Erythroblast (primary cell): ENCODE measurements at places on chromosomes 7 and 10.

DNA sequence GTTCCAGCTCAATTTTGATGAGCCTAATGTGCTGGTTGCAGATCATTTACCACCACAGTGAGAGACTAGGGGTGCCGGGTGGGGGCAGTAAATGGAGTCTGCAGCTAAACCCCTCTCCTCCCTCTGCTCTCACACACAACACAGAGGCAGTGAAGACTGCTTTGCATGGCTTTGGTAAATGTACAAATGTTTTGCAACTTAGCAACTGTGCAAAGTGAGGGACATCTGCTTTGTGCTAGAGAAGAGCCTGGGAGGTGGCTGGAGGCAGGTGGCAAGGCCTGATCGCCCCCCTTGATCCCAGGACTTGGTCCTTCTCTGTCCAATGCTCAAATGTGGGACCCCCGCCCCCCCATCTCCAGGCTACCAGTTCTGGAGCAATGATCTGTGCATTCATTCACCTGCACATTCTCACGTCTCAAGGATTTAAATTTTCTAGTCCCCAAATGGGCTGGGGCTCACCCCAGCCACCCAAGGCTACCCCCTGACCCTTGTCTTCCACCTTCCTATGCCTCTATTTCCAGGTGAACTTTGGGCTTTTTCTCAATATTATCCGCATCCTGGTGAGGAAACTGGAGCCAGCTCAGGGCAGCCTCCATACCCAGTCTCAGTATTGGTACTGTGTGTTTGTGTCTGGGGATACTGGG is 11.6 kb downstream of the GHRHR start:
- DNase-seq: no peak

- no peak for DNase-seq
These were observed 43.8 kb downstream of the LRRC18 start for GRCh38 chr10:48895803-48896195.

GRCh38 chr10:71082960-71083715 is 129.2 kb upstream of the UNC5B start:
- DNase-seq: no peak

DNA sequence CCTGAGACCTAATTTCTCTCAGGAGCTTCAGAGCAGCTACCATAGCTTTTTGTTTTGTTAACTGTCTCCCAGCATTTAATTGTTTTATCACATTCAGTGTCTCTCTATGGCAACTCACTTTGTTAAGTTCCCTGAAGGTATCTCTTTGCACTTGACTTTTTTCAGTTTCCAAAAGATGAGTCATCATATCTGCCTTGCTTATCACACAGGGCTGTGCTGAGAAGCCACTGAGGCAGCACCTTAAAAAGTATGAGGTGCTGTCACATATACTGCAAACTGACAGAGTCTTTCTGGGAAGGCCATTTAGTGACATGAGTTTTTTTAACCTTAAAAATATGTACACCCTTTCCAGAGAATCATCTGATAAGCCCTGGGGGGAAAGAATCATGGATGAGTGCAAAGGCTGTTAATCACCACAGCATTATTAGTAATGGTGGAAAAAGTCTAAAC is 56.8 kb downstream of the PPP1R3C start:
- no peak for DNase-seq

DNA sequence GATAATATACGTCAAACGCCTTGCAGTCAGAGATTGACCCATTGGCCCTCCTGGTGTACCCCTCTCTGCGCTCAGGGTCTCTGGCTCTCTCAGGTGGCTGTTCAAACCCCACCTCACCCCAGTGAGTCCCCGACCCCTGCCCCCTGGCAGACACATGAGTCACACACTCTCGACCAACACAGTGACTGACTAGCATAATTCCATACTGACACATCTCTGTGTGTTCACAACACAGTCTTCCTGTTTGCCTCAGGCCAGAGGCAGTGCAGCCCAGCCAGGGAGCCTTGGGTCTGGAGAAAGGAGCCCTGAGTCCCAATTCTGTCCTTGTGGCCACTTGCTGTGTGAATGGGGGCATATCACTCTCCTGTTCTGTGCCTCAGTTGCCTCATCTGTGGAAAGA is 40.1 kb downstream of the PALD1 start:
- no peak for DNase-seq

DNA sequence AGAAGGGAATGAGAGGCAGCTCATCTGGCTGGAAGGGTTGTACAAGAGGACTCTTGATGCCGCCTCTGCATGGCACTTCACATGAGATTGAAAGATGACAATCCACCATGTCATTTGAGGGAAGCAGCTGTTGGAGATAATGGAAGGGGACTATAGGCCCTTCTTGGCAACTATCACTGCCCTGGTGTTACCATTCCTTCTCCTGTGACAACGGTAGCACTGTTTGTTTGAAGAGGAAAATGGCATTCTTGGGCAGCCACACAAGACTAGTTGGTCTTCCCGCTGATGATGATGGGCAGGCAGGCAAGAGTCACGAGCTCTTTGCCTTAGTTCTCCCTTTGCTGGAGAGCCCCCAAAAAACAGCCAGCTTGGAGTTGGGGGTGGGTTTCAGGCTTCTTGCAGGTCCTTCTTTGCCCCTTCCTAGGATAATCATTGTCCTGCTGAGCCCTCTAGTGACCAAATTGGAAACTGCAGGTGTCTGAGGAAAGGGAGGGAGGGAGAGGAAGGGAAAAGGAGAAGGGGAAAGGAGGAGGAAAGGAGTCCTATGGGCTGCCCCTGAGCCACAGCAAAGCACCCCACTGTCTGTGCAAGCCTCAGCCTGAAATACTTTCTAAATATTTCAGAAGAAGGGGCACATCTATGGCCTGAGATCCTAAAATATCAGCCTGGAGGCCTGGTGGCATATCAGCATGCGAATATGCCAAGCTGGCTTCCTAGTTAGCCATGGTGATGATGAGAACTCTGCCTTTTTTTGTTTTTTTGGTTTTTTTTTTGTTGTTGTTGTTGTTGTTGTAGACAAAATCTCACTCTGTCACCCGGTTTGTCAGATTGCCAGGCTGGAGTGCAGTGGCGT is 165.6 kb upstream of the KMT2E start:
- peak; percentile 56 for DNase-seq

- no peak for DNase-seq
These were observed 19.9 kb upstream of the ZNF138 start for GRCh38 chr7:64774204-64774842.

DNA sequence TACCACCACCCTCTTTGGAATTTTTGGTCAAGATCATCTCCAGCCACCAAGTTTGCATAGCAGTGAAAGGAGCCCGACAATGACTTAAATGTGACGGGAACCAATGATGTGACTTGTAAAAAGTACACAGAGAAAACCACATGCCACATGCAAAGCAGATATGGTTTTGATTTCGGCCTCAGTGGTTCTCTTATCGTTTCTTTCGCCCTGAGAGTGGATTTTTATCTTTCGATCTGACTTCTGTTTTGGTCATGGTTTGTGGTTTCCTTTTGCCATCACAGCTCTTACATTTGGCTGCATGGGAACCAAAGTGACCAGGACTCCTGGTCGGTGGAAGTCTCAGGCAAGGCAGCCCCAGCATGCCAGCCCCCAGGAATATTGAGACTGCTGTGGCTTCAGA is 31.5 kb downstream of the TCF7L2 start:
- no peak for DNase-seq

GRCh38 chr7:111329367-111330234 is 232.7 kb downstream of the IMMP2L start:
- DNase-seq: no peak

DNA sequence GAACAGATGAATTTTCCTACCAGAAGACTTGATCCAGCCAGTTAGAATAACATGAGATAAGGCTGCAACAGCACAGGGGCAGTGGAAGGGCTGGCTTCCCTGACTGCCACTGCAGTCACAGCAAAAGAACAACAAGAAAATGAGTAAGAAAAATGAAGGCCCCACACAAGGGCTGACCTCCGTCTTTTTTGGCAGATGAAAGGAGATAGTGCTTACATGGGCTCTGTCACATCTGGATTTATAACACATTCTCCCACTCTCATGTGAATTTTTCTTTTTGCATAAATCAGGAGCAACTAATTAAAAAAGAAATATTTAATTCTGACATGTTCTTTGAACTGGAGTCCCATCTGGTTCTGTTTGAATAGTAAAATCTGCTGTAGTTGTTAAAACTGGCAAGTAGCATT is 99.6 kb downstream of the NRP1 start:
- DNase-seq: no peak

GRCh38 chr10:3893901-3894563 is 109.0 kb upstream of the KLF6 start:
- DNase-seq: no peak
